ENCODE measurements at places on chromosomes 2 and 18.

GRCh38 chr2:151264157-151264825 lies 2.6 kb upstream of the RBM43 start:
- DNase-seq, result peak; percentile 40

DNA sequence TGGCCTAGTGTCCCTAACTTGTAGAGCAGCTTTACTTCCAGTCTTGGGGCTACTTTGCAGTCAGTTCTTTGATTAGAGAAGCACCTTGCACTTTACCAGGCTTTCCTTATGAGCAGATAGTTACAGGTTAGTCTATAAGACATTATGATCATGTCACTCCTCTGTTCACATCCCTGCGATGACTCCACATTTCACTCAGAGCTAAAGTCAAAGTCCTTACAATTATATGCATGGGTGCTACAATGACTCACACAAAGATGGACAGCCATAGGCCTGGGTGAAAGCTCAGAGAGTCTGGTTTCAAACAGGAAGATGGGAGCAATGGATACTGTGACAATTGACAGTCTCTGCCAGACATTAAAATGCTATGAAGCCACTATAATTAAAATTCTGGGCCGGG lies 27.1 kb upstream of the SSB start:
- no peak for DNase-seq

- DNase-seq, result no peak
These were observed 126.1 kb downstream of the COL6A3 start for GRCh38 chr2:237287872-237288271.

GRCh38 chr2:149716687-149717086 lies 129.1 kb upstream of the MMADHC start:
- no peak for DNase-seq

DNA sequence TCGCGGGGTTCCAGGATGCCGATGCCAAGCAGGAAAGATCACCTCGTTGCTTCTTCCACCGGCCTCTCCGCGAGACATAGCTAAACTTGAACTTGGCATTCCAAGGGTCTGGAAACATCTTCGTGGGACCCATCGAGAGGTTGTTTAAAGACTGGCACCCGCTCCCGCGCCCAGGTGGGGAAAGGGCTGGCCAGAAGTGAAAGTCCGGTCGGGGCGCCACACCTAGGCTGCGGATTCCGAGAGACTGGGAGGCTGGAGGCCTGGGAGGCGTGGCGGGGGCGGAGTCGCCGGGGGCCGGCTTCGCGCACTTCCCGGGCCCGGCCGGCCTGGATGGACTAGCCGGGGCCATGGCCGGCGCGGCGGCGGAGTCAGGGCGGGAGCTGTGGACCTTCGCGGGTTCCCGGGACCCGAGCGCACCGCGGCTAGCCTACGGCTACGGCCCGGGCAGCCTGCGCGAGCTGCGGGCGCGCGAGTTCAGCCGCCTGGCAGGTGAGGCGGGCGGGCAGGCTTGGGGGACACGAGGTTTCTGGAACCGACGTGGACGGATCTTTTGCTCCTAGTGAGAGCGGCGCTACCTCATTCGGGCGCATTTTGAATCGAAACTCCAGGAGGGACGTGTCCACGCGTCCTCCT lies at the start of gene MOCOS:
Gene MOCOS, plus strand, starts transcription at position 305 of the 633 bp plus-strand sequence. Its CDS starts 43 bp downstream, at position 348.
- peak; percentile 71 for DNase-seq

DNA sequence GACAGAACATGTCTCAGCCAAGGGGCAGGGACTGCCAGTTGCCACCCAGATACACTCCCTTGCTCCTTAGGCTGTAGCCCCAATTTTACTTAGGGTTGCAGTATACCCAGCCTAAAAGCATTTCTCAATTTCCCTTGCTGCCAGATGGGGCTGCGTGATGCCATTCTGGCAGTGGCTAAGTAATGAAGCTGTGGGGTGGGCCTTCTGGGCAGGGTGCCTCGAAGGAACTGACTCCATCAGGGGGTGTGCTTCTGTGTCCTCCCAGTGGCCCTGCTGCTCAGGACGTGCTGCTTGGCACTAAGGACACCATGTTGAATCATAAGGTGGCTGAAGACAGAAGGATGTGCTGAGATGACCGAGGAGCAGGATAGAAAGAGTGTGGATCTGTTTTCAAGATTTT lies 74.2 kb downstream of the VWA3B start:
- DNase-seq, result no peak

DNA sequence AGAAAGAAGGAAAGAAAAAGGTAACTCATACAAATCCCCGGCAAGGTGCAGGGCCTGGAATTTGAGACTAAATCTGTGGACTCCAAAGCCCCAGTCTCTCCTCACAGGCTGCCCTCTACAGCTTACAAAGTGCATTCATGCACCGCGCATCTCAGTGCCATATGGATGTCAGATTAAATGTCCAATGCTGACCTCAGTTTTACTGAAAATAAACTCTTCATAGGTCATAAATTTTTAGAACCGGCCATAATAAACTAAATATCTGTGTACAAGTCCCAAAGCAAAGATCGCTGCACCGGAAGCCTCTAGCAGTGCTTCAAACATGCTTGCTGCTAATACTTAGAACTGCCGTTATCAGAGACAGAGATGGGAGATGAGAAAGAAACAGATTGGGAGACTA lies 17.7 kb downstream of the ST6GAL2 start:
- peak; percentile 9 for DNase-seq

DNA sequence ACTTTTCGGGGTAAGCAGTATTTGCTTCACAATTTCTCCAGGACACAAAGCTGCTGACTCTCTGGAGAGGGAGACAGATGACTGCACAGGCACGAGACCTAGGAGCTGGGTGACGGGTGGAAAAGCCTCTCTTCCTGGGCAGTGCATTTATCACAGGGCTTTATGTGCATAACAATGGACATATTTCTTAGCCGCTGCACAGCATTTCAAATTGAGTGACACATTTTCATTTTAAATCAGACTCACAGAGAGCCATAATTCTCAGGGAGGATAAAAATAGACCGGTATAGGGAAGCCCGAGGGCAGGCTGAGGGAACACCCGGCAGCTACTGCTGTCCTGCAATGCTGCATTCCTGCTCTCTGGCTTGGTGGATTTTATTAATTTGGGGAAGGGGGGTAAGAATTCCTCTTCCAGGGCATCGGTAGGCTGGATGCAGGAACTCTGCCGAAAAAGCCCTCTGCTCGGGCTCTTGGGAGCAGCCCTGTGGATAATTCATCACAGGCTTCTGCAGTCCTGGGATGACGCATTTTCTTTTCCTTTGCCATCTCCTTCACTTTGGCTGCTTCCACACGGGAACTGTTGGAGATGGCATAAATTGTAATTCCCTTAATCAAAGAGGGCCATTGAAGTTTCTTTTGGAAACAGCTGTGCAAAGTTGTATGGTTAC lies 108.1 kb upstream of the ACAA2 start:
- DNase-seq, result no peak

DNA sequence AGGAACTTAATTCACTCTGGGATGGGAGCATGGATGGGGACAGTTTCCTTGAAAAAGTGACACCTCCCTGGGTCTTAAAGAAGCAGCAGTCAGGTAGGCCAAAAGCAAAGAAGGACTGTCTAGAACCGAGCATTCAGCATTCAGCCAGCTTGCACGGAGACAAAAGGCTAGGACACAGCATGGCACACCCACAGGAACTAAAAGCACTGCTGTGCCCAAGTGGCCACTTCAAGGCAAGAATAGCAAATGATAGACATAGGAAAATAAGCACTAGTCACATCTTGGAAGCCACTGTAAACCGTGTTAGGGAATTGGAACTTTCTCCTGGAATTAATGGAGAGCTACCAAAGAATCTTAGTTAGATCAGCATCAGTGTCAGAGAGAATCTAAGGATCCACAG lies 47.0 kb downstream of the LRP2 start:
- DNase-seq, result no peak

DNA sequence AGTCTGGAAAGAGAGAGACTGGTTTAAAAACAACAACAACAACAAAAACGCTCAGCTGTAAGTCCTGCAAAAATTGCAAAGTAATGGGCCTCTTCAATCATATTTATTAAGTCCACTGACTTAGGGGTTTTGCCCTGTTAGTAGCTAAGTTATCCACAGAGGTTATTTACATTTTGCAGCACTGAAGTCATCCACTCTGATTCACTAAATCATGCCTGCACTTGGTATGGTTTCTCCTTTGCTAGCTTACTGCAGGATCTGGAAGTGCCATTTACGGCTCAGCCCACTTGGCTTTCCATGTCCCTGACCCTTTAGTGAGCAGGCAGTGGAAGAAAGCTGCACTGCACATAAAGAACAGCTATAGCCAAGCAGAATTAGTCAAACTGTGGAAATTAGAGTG lies 484.4 kb downstream of the NRXN1 start:
- DNase-seq, result no peak

GRCh38 chr2:184769686-184770085 lies 171.4 kb downstream of the ZNF804A start:
- DNase-seq, result no peak

DNA sequence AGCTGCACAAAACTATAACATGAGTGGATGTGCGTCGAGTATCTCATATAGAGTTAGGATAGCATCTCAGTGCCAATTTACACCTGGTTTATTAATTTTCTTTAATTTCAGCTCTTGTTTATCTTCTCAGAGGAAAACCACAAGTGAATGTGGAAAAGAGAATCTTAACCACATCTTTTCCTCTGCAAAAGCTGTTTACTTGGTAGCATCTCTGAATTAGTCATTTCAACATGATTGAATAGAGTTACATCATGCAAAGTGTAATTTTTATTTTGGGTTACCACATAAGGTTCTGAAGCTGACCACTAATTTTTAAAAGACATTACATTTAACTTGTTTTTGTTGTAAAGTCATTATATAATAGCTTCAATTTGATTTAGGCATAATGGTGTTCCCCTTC lies 83.8 kb upstream of the FAM237A start:
- no peak for DNase-seq

All from ACHN (cell line).